ENCODE measurements at places on chromosomes 2 and 18.

GRCh38 chr2:42334220-42334619, 26.8 kb downstream of the COX7A2L start:
- no peak for DNase-seq

- DNase-seq = peak; percentile 46
Measured at GRCh38 chr2:176088048-176088936, 4.2 kb upstream of the HOXD13 start.

GRCh38 chr2:85748039-85748734, 5.6 kb upstream of the ATOH8 start:
- no peak for DNase-seq

DNA sequence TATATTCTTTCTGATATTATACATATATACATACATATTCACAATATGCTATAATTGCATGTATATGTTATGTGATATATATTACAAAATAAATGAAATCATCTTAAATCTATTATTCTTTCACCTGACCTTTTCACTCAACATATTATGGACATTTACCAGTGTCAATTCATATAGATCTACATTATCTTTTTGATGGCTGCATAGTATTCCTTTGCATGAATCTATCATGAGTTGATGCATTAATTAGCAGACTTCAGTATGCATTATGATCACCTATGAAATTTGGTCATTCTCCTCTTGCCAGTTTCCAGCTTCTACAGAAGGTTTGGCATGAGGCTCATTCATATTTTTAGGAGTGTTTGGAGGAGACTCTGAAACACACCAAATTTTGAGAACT, 23.4 kb upstream of the B4GALT6 start:
- no peak for DNase-seq

- peak; percentile 87 for DNase-seq
Measured at GRCh38 chr18:79523206-79523735, 127.5 kb downstream of the NFATC1 start.

DNA sequence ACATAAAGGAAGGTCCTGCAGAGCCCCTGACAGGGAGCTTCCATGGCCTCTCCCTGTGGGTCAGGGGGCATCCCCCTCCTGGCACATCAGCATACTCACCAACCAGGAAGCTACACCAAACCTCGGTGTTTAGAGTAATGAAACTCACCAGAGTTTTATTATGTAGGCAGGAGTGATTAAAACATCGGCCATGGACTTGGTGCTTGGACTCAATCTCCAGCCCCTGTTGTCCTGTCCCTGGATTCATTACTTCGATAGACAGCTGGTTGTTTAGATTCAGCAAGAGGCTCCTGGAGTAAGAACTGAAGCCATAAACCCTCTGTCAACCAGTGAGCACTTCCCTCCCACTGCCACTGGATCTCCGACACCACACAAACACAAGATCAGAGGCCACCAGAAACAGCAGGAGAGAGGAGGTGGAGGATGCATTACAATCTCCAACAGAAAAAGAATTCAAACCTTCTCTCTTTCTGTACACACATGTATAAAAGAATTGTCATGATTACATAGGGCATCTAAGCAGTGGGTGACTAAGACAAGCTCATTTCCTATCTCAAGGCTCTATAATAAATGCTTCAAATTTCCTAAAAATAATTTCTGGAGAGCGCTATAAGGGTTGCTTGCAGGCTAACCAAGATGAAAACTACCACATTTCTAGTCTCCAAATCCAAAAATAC, 27.2 kb downstream of the TBC1D8 start:
- DNase-seq = no peak

DNA sequence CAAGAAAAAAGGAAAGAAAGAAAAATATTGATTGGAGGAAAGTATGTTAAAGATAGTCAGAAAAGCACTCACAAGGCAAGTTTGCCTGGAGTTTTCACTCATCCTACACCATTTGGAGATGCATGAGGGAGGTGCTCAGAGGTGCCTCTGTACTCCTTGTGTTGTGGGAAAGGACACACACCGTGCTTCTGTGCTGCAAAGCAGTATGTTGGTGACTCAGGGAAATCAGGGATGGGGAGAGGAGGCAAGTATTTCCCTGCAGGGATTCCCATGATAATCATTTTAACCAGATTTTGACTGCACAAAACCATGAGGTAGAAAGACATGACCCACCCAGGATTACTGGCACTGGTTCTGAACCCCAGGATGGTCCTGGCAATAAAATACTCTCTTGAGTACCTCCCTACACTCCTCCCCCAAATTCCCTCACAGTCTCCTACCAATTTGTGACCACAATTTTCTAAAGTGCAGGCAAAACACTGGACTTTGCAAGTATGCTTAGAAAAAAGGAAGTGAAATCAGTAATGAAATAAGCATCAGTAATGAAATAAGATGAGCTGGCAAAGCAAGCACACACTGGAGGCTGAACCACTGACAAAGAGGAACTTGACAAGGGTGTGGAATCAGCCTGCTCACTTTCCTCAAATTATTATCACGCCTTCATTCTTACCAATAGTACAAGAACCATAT, 155.5 kb upstream of the ACVR2A start:
- DNase-seq = no peak

DNA sequence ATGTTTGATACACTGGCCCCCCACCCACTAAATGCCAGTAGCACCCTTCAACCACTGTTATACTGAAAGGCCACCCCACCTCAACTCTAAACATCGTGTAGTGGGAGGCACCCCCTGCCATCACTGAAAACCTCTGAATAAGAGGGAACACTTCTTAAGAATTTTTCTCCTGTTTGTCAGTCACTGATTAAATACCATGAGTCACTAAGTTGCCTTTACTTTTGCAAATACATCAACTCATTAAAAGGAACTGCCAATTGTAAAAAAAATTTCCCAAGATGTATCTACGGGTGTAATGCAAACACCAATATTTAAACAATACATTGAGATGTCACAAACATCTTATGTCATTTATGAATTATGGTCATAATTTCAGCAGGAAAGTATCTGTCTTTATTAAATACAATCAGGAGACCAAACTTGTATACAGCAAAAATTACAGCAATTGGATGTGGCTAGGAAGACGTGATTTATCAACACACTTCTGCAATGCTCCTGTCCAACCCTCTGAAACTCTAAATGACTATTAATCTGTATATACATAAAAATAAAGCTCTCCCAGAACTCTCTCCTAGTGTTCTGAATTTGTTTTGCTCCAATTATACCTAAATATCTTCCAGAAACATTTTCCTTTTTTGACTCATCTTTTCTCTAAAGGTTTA, 144.1 kb upstream of the STK17B start:
- no peak for DNase-seq

DNA sequence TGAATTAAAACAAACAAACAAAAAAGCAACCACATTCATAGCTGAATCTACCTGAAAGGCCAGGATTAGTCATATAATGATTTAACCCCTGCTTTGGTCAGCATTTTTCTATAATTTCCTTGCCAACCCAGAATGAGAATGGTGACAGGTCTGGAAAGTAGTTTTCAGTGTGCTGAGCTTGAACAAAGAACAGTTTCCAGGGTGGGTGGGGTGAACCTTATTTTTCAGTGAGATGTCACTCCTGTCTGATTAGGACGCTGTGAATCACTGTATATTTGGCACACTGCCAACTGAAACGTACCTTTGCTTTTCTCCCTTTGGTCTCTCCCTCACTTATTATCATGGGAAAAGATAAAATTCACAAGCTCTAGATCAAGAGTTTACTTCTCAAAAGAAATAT, 35.0 kb upstream of the DSC1 start:
- no peak for DNase-seq

GRCh38 chr18:6564950-6565814, 150.5 kb upstream of the L3MBTL4 start:
- DNase-seq = no peak

DNA sequence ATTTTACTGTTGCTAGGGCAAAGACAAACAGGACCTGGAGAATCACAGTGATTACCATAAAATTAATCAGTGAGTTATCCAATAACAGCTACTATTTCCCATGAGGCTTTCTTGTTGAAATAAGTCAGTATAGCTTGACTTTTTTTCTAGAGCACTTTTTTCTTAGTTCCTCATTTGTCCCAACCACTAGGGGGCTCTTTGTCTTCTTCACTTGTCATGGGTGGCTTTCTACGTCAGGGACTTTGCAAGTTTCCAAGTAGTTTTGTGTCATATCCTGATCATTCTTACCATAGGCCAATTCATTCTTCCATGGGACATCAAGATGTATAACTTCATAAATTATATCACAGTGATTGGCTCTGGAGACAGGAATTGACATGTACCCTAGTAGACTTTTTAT, 1019.6 kb upstream of the PIK3C3 start:
- DNase-seq = no peak

DNA sequence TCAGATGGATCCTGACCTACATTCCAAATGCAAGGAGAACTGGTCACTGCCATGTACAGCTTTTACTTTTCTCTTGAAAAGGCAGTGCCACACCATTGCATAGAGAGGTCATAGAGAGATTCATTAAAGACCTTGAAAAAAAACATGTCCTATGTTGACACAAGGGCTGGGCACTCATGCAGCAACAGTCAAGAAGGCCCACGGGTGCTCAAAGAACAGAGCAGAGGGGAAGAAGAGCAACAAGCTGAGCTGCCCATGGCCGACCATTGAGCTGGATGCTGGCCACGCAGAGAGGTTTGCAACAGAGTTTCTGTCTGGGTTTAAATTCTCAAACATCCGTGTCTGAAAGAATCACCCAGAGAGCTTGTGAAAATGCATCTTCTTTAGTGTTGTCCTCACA, 99.1 kb downstream of the ADD2 start:
- DNase-seq = no peak

GRCh38 chr2:134436706-134437105, 182.8 kb downstream of the MGAT5 start:
- DNase-seq = no peak

DNA sequence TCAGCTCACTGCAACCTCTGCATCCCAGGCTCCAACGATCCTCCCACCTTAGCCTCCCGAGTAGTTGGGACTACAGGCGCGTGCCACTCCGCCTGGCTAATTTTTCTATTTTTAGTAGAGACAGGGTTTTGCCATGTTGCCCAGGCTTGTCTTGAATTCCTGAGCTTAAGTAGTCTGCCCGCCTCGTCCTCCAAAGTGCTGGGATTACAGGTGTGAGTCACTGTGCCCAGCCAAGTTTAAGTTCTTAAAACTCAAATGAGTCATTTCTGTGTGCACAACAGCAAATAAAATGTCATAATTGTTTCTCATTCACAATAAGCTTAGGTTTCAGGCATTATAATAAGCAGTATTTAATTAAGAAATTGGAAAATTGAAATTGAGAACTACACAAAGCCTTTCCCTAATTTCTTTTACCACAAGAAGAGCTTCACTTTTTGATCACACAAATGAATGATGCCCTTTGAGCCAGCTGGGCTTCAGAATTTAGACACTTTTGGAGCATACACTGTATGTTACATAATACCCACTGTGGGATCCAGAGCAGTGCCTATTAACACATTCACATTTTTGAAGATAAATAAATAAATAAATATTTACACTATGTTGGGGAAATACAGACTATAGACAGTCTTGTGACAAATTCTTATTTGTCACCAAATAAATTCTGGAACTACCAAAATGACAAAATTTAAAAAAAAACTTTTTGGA, 8.6 kb upstream of the ME2 start:
- DNase-seq = no peak

GRCh38 chr2:101812226-101812625, 114.7 kb downstream of the MAP4K4 start:
- DNase-seq = no peak

- no peak for DNase-seq
Measured at GRCh38 chr2:211347328-211347727, 790.9 kb downstream of the CPS1 start.

DNA sequence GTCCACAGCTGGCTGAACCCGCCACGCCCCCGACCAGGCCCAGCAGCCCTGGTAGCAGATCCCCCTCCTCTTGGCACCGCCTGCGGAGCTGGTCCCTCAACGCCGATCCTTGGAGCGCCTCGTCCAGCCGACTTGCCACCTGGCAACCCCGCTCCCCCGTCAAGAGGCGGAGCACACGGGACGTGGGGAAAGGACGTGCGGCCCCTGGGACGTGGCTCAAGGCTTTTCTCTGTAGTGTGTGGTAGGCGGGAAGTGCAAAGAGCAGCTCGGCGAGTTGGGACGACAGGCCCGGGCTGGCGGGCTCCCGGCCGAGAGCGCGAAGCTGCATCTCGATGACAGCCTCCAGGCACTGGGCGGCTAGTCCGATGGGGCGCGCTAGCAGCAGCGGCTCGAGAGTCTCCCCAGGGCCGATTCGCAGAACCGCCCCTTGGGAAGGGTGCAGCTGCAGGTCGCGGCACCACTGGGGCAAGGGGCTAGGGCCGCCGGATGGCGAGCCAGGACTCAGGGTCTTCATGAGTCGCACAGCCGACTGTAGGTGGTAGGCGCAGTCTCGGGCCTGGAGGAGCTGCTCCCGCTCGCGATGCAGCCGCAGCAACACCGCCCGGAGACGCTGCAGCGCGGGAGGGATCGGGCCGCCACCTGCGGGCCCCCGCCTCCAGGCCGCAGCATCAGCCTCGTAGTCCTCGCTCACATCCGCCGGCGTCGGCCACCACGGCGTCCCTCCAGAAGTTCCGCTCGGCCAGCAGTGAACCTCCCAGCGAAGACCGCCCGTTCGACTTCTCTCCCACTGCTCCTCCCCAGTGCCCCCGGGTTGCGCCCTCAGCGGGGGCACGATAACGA, 617 bp downstream of the CCDC142 start:
- DNase-seq = peak; percentile 73

DNA sequence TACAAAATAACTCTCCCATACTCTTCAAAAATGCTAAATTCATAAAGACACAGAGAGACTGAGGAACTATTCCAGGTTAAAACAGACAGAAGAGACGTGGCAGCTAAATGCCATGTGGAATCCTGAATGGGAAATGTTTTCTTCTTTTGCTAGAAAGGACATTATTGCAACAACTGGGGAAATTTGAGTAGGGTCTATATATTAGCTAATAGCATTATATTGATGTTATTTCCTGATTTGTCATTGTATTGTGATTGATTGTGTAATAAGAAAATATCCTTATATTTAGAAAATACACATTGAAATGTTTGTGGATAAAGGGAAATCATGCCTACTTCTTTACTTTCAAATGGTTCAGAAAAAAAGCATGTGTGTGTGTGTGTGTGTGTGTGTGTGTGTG, 23.4 kb downstream of the PSTPIP2 start:
- no peak for DNase-seq

- DNase-seq = no peak
Measured at GRCh38 chr2:17058772-17059402, 393.3 kb upstream of the CYRIA start.

- no peak for DNase-seq
Measured at GRCh38 chr18:21483051-21483450, 117.5 kb downstream of the ESCO1 start.

DNA sequence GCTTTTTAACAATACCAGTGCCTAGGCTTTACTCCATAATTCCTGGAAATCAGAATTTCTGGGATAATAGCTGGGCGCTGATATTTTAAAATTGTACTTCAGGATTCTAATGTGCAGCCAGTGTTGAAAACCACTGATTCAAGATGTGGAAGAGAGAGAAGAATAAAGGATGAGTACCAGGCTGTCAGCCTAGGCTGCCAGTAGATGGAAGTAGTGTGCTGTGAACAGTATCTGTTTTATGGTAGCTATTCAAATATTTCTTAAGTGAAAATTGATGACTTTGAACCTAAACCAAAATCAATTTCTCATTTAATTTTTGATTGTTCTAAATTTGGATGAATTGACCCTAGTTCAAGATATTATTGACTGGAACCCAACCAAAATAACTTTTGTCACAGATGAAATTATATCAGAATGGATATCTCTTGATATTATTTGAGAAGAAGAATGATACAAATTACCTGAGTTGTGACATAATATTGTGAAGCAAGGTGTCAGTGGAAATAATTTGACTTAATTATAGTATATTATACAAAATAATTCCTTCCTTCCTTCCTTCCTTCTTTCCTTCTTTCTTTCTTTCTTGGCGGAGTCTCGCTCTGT, 88.0 kb downstream of the COMMD1 start:
- DNase-seq = peak; percentile 12
